ENCODE measurements at places on chromosomes 3 and 15. TPM values are rescaled to one million over a fixed set of nuclear protein-coding genes. Genes with fewer than 3 reads are reported as not detected.
A peak's percentile ranks its signal among the peaks of the same experiment; 100 is the strongest.

- no peaks in the 10 kb centered on the region for H3K27me3 ChIP-seq
- no peak overlapping the region for H3K4me3 ChIP-seq
- DNase-seq, result no peak
Observed at GRCh38 chr15:98812716-98813446, 164.5 kb downstream of the IGF1R start.

GRCh38 chr3:131396170-131396569, 14.6 kb downstream of the NUDT16 start:
- H3K4me3 ChIP-seq, result no peak overlapping the region
- no peaks in the 10 kb centered on the region for H3K27me3 ChIP-seq
- no peaks in the 10 kb centered on the region for H3K4me1 ChIP-seq
- H3K36me3 ChIP-seq, result no peaks in the 10 kb centered on the region
- H3K27ac ChIP-seq, result no peak overlapping the region
- DNase-seq, result peak; percentile 66

GRCh38 chr3:146546366-146546965, 2.1 kb upstream of the PLSCR1 start:
- H3K27me3 ChIP-seq, result no peaks in the 10 kb centered on the region
- H3K4me1 ChIP-seq, result no peaks in the 10 kb centered on the region
- H3K4me3 ChIP-seq, result no peak overlapping the region
- no peak overlapping the region for H3K27ac ChIP-seq
- H3K36me3 ChIP-seq, result no peaks in the 10 kb centered on the region

DNA sequence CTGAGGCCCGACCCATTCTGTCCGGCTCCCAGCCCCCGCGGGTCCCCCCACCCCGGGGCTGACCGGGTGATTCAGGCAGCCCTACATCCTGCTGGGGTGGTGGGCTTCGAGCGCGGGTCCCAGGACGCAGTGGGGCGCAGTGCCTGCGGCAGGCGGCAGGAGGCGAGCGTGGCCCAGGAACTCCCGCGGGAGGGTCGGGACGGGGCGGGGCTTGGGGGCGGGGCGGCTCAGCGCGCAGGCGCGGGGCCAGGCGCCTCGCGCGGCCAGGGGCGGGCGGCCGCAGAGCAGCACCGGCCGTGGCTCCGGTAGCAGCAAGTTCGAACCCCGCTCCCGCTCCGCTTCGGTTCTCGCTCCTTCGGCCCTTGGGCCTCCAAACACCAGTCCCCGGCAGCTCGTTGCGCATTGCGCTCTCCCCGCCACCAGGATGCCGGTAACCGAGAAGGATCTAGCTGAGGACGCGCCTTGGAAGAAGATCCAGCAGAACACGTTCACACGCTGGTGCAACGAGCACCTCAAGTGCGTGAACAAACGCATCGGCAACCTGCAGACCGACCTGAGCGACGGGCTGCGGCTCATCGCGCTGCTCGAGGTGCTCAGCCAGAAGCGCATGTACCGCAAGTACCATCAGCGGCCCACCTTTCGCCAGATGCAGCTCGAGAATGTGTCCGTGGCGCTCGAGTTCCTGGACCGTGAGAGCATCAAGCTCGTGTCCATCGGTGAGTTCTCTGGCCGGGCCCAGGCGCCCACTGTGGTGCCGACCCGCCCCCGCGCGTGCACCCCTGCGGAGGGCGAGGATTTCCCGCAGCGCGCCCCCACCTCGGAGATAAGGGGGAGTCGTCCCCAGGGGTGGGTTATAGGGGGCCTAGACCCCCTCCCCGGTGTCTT, at the start of gene FLNB:
Gene FLNB (plus strand): TSS at position 282 of the 885 bp plus-strand sequence. CDS start 143 bp downstream, at position 425.
- peak within 1 kb of the TSS; percentile 89 for H3K4me3 ChIP-seq
- no peak for DNase-seq
- H3K27me3 ChIP-seq, result peaks cover 21% of the 10 kb centered on the region

DNA sequence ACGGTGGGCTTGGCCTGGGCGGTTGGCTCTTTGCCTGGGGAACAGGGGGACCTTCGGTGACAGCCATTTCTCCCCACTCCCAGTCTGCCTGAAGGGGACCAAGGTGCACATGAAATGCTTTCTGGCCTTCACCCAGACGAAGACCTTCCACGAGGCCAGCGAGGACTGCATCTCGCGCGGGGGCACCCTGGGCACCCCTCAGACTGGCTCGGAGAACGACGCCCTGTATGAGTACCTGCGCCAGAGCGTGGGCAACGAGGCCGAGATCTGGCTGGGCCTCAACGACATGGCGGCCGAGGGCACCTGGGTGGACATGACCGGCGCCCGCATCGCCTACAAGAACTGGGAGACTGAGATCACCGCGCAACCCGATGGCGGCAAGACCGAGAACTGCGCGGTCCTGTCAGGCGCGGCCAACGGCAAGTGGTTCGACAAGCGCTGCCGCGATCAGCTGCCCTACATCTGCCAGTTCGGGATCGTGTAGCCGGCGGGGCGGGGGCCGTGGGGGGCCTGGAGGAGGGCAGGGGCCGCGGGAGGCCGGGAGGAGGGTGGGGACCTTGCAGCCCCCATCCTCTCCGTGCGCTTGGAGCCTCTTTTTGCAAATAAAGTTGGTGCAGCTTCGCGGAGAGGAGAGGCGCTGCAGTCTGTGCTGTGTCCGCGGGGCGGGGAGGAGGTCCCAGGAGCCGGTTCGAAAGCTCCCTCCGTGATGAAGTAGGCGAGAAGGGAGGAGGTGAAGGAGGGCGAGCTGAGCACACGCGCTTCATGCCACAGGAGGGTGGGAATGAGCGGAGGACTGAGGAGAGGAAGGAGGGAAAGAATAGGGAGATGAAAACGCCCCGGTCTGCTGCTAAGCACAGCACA, 9.6 kb downstream of the CLEC3B start:
- no peak for DNase-seq
- H3K27me3 ChIP-seq, result no peaks in the 10 kb centered on the region
- H3K4me1 ChIP-seq, result no peaks in the 10 kb centered on the region

DNA sequence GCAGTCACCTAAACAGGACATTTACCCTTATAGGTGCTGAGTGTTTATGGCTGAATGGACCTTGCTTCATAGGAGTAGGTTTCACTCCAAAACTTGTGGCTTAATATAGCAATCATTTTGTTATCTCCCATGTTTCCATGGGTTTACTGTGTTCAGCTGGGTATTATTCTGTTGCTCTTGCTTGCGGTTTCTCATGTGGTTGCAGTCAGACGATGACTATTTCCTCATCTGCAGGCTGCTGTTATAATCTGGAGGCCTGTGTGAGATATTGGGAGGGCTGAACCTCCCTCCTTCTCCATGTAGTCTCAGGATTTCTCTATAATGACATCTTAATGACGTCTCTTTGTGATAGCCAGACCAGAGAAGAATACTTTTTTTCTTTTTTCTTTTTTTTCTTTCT, 98.1 kb downstream of the ZPLD1 start:
- DNase-seq, result no peak
- no peaks in the 10 kb centered on the region for H3K27me3 ChIP-seq
- no peaks in the 10 kb centered on the region for H3K4me1 ChIP-seq
- H3K27ac ChIP-seq, result no peak overlapping the region
- H3K4me3 ChIP-seq, result no peak overlapping the region

DNA sequence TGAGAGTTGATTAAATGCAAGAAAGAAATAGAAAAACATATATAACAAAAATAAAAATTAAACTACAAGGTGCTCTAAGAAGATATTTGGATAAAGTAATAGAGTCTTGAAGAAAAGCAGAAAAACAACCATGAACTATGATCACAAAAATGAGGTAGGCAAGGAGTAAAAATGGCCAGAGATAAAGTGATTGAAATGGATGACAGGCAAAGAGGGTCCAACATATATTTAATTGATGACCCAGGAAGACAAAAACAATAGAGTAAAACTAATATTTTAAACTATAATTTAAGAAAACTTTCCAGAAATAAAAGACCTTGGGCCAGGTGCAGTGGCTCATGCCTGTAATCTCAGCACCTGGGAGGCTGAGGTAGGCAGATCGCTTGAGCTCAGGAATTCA, 22.1 kb upstream of the WDR49 start:
- no peaks in the 10 kb centered on the region for H3K27me3 ChIP-seq
- DNase-seq, result no peak
- no peaks in the 10 kb centered on the region for H3K4me1 ChIP-seq
- no peak overlapping the region for H3K4me3 ChIP-seq

DNA sequence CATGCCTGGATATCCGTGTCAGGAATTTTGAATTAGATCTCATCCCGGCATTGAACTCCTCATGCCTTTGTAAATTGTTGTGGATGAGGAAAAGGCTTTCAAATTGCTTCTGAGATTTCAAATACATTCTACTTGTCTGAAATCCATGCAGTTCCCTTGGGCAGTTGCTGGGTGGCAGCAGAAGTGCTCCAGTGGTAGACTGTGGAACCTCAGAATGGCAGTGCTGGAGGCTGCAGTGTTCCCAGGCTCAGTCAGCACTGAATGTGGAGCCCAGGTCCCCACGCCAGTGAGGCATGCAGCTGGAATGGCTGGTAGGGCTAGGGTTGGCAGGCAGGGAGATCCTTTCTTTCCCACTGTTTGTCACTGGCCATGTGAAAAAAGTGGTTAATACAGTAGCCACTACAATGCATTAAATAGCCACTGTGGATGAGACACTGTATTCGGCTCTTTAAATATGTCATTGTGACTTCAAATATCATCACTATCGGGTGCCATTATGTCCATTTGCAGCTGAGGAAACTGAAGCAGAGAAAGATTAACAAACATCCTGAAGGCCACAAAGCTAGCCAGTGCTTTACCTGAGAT, 98.6 kb downstream of the TPRG1 start:
- H3K36me3 ChIP-seq, result no peaks in the 10 kb centered on the region
- peaks cover 10% of the 10 kb centered on the region for H3K4me1 ChIP-seq
- H3K27ac ChIP-seq, result no peak overlapping the region
- H3K4me3 ChIP-seq, result no peak overlapping the region
- peak; percentile 34 for DNase-seq
- no peaks in the 10 kb centered on the region for H3K27me3 ChIP-seq

DNA sequence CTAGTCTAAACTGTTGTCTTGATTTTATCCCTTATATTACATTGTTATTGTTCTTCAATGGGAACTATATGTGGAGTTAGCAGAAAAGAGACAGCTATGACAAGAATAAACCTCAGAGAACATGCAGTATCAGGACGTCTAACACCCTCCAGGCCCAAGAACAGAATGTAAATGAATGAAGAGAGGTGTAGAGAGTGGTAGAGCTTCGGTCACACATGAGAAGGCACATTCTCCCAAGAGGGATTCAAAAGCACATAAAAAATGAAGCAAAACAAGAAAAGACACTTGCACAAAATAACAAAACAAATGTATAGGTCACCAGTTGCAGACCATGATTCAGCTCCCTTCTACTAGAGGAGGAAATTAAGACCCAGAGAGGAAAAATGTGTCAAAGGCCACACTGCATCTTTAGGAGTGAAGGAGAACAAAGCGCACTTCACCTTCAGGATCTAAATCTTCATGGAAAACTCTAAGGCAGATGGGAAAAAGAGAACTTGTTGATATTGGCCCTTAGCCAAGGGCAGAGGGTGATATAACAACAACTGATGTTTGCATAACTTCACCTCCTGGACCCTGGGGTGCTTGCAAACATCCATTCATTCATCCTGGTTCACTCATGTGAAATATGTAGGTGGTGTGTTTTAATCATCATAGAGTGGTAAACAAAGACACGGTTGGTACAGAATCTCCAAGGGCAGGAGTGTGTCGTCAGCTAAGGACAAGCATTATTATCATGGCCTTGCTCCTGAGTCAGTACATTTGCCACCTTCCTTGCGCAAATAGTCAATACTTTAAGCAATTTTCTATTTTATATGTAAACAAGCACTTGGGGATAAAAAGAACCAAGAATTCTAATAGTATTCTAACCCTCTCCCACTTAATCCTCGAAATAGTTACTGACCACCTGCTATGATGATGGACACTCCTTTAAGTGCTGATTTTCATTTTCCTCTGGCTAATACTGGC, 8.8 kb downstream of the NEK10 start:
- no peaks in the 10 kb centered on the region for H3K36me3 ChIP-seq
- DNase-seq, result no peak
- H3K4me3 ChIP-seq, result no peak overlapping the region
- H3K4me1 ChIP-seq, result no peaks in the 10 kb centered on the region
- H3K27ac ChIP-seq, result no peak overlapping the region

GRCh38 chr15:41928100-41928499, 34.2 kb upstream of the SPTBN5 start:
- no peaks in the 10 kb centered on the region for H3K36me3 ChIP-seq
- DNase-seq, result no peak
- H3K4me3 ChIP-seq, result no peak overlapping the region
- H3K27me3 ChIP-seq, result no peaks in the 10 kb centered on the region
- H3K27ac ChIP-seq, result peak overlapping the region; percentile 62
- peaks cover 26% of the 10 kb centered on the region for H3K4me1 ChIP-seq

DNA sequence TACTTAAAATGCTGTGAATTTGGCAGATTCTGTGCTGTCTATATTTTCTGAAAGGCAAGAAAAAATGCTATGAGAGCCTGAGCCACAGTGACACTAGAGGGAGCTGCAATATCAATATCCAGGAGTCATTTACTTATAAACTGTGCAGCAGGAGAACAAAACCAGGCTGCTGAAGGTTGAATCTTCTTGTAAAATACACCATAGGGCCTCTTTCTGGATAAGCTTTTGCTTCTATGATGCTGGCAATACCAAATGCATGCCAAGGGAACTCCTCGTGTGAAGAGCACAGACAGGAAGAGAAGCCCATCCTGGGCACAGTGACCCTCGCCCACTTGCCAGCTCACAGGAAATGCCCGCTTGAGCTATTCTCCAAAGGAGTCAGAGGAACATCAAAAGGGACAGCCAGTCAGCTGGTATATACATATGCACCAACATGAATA, 48.0 kb upstream of the TSPAN3 start:
- DNase-seq, result no peak
- H3K4me3 ChIP-seq, result no peak overlapping the region
- no peaks in the 10 kb centered on the region for H3K27me3 ChIP-seq
- no peak overlapping the region for H3K27ac ChIP-seq
- H3K4me1 ChIP-seq, result peaks cover 4% of the 10 kb centered on the region

- no peaks in the 10 kb centered on the region for H3K36me3 ChIP-seq
- H3K4me1 ChIP-seq, result no peaks in the 10 kb centered on the region
- DNase-seq, result no peak
- no peak overlapping the region for H3K27ac ChIP-seq
- no peak overlapping the region for H3K4me3 ChIP-seq
Observed at GRCh38 chr3:55782807-55783206, 295.7 kb upstream of the WNT5A start.

- H3K27me3 ChIP-seq, result no peaks in the 10 kb centered on the region
- no peaks in the 10 kb centered on the region for H3K4me1 ChIP-seq
- DNase-seq, result no peak
Observed at GRCh38 chr3:133887803-133888703, 7.6 kb downstream of the RAB6B start.

Gene TF
- 11.5 TPM for total RNA-seq

Gene GLDN
- total RNA-seq, result 0.49 TPM

Gene SEMA7A
- total RNA-seq, result 2.6 TPM

Gene RPL15
- 1,530 TPM for total RNA-seq

Gene SLC22A14
- total RNA-seq, result 0.31 TPM

Gene WDR93
- total RNA-seq, result not detected

Gene TMEM87A
- 67.6 TPM for total RNA-seq
